Placental pericyte (primary cell): ENCODE measurements at places on chromosomes 7 and 10. TPM values are rescaled to one million over a fixed set of nuclear protein-coding genes. Genes with fewer than 3 reads are reported as not detected.

The ZNF503 gene
- 8.3 and 15.9 TPM in 2 replicates for total RNA-seq

The AKR1E2 gene
- 10.1 and 15.3 TPM in 2 replicates for total RNA-seq

The VSIR gene
- 14.7 and 21.7 TPM in 2 replicates for total RNA-seq

The ZNF736 gene
- 6.6 and 8.9 TPM in 2 replicates for total RNA-seq

The OR2A42 gene
- total RNA-seq = not detected in 2 replicates

The PHKG1 gene
- total RNA-seq = 0.86 and 0.88 TPM in 2 replicates

The SEMA4G gene
- total RNA-seq = 0.66 and 1.0 TPM in 2 replicates

The ZNF316 gene
- 14.7 and 19.6 TPM in 2 replicates for total RNA-seq

The ADIRF gene
- total RNA-seq = 1.0 TPM in 1 of 2 replicates, not detected in the other
